ENCODE measurements at places on chromosomes 3 and 15.

- peak; percentile 37 for DNase-seq
These were observed 29.5 kb upstream of the ZNF774 start for GRCh38 chr15:90322538-90322937.

GRCh38 chr3:7630925-7631324 is 770.0 kb downstream of the GRM7 start:
- DNase-seq = no peak

- no peak for DNase-seq
These were observed 1030.9 kb downstream of the NAALADL2 start for GRCh38 chr3:175890066-175890465.

GRCh38 chr15:59039225-59039624 is 51.8 kb downstream of the RNF111 start:
- no peak for DNase-seq

DNA sequence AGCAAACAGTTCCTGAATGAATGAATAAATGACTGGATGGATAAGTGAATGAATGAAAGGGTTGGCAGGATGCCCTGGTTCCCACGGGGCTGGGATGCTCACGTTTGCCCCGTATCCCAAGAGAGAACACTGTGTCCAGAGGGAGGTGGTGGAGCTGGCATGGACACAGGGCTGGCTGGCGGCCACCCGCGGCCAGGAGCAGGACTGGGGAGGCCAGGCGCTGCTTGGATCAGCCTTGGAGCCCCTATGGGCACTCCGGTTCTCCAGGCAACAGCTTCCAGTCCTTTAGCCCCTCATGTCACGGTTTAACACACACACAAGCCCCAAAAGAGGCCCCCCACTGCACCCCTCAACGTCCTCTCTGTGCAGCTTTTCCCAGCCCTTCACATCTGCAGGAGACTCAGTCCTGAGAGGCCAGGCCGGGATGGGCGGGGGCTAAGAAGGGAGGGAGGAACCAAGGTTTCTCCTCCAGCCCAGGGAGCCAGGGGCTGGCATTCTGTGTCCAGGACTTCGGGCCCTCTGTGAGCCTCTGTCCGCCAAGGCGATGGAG is 86.0 kb upstream of the ALDH1L1 start:
- DNase-seq = peak; percentile 40

- no peak for DNase-seq
These were observed 52.9 kb downstream of the LRTM1 start for GRCh38 chr3:54874816-54875556.

DNA sequence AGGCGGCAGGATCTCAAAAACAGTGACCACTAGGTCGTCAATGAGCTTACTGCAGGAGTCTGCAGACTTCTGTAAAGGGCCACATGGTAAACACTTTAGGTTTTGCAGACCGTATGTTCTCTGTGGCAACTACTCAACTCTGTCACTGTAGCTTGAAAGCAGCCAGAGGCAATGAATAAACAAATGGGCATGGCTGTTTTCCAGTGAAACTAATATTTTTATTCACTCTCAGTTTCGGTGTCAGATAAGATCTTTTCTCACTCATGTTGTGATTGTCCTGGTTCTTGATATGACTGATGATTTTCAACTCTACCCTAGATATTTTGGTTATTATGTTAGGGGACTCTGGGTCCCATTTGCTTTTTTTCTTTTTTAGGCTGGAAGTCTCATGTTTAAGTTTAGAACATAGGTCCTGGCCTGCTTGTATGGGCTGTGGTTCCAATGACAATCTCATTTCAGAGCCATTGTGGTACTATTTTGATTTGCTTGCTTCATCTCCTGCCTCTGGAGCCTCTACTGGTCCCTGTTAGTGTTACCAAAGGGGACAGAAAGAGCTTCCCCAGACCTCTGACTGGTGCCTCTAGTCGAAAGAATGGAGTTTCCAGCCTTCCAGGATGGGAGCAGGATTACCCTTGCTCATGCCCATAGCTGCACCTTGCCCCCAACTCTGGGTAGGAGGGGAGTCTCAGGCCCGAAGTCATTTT is 222.0 kb downstream of the STT3B start:
- DNase-seq = no peak

DNA sequence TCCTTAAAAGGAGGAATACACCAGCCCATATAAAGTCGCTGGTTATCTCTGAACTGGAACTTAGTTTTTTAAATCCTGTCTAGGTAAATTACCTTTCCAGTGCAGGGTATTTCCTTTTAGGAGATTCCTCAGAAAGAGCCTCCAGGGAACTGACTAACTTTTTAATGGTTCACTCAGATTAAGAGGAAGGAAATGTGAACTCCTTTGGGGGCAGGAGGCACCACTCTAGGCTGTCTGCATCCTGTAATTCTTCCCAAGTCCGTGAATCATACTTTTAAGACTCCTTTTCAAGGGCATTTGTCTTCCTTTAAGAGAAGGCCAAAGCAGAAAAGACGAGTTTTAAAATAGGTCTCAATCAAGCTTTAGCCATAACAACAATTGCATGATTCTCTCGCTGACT is 871.2 kb upstream of the NR2F2 start:
- DNase-seq = no peak

DNA sequence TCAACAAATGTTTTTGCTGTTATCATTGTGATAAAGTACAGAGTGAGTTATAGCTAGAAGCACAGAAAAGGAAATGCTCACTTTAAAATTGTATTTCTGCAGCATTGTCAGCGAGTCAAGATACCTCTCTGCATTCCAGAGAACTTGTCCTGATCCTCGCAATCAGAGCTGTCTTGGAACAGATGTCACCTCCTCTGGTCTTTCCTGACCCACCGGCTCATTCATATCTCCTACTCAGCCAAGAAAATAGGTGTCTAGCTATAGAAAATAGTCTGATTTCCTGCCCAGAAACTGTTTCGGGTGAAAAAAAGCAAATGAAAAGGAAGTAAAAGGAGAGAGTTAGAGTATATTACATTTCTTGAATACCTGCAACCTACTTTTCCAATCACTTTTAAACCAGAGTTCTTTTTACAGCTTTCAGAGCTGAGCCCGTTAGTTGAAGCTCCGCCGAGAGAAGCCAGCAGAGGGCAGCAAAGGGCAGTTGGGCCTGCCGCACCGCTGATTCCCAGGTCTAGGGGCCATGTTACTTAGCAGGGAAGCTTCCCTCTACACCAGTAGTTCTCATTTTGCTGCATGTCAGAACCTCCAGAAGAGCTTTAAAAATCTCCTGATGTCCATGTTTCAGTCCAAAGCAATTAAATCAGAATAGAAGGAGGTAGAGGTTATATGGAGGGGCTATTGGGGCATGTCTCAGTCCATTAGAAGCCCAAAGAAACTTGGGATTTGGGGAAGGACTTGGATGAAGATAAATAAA is 185.7 kb upstream of the THRB start:
- DNase-seq = peak; percentile 77

- no peak for DNase-seq
These were observed 164.3 kb downstream of the LRRK1 start for GRCh38 chr15:101083336-101084045.

- DNase-seq = no peak
These were observed 44.3 kb upstream of the POLR2M start for GRCh38 chr15:57662091-57662744.

GRCh38 chr15:26893351-26894065 is 26.6 kb downstream of the GABRA5 start:
- no peak for DNase-seq

DNA sequence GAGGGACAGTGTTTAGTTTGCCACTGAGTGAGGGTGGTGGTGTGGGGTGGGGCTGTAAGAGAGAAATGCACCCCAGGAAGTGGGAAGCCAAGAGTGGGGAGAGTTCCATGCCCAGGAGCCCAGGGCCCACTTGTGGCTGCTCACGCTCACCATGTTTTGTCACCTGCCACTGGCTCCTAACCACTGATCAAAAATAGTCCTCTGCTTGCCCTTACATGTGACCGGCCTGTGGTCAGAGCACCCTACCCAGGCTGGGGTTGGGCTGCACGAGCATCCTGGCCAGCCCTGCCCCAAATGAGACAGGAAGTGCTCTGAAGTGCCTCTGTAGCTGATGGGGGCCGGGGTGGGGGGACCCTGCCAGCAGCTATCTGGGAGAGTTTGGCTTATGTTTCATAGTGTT is 216.3 kb downstream of the RPLP1 start:
- DNase-seq = no peak

DNA sequence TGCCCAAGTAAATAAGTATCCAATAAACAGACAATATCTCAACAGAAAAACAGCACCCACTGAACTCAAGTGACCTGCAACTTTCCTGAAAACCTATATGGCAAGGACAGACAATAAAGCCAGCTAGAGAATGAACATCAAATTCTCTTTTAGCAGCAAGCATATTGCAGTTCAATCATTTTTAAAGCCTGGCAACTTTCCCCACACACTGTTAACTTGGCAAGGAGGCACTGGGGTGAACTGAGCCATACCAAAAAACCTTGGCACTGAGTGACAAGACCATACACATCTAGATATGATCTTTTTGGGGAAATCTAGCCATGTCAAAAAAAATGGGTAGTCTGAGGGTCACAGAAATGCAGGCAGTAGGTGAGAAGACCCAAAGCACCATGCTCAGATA is 174.6 kb downstream of the STT3B start:
- DNase-seq = no peak

GRCh38 chr3:1943395-1944118 is 155.1 kb upstream of the CNTN4 start:
- no peak for DNase-seq

DNA sequence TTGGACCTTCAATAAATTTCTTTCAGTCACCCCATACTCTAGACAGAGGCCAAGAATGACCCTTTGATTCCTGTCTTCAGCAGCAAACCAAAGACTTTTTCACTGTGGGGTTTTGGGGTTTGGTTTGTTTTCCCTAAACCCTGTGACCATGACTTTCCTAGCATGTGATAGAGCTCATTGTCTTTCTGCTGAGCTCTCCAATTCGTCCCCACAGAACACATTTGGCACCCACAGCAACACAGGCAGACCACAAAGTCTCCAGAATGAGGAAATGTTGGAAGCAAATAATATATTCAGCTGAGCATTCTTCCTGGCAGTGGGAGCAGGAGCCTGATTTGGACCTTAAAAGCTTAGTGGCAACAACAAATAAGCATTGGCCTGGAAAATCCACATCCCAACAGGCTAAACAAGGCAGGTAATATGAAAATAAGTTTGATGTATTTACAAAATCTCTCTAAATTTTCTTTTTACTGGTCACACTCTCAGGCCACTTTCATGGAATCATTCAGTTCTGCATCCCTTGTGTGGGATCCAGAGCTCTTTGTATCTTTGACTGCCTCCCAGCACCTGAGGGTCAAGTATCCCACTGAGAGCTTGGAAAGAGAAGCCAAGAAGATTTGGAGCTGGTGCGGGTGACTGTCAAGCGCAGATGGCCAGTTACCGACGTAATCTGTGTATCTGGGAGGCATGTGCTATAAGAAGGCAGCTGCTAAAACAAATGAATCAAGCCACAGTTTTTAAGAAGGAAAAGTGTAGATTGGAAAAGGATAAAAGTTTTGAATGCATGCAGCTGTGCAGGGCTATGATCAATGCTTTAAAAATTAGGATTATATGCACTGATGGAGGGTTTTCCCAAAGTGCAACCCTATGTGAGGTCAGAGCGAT is 36.5 kb upstream of the CPB1 start:
- no peak for DNase-seq

DNA sequence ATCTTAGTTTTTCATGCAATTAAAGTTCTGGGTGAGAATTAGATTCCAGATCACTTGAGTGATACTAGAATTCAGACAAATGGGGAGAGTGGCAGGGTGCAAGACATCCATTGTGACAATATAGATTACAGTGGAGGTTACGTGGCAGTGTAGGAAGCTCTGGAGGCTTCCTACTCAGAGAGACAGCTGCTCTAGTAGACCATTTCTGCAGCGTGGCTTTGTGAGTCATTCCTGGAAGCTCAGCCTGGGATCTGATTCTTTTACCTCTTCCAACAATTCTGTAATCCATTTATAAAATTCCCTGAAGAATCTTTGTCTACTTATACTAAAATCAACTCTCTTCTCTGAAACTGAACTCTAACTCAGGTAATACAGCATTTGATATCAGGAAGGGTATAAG is 90.4 kb upstream of the ASB14 start:
- no peak for DNase-seq

DNA sequence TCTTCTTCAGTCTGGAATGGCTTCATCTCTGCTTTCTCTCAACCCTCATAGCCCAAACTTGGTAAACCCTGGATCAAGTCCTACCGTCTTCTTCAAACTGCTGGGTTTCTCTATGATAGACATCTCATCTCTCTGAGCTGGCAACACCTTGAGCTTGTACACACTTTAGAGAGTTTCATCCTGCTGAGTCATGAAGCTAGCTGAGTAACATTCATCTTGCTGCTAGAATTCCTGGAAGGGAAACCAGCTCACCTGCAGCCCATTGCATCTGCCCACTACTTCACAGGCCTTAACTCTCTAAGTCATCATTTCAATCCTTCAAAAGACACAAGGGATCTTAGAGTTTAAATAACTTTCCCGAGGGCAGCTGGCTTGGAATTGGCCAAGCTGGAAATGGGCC is 175.5 kb upstream of the RORA start:
- DNase-seq = no peak

DNA sequence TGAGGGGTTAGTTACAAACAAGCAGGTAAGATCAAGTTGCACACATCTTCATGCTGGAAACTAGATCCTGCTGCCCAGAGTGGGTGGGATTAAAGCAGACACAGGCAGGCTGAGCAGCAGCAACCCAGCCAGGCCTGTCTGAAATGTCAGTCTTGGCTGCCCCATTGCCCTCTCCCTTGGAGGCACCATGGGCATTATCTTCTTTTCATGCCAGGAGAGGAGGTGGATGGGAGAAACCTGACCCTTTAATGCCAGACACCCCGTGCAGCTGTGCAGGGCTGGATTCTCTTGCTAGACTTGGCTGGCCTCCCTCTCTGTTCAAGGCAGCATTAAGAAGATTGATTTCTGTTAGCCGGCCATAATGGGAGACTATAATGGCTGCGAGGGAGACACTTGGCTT is 23.0 kb upstream of the EPHB1 start:
- no peak for DNase-seq

GRCh38 chr3:120203016-120203415 is 82.0 kb downstream of the GPR156 start:
- DNase-seq = no peak

- no peak for DNase-seq
These were observed 24.6 kb downstream of the MNS1 start for GRCh38 chr15:56440214-56440770.

DNA sequence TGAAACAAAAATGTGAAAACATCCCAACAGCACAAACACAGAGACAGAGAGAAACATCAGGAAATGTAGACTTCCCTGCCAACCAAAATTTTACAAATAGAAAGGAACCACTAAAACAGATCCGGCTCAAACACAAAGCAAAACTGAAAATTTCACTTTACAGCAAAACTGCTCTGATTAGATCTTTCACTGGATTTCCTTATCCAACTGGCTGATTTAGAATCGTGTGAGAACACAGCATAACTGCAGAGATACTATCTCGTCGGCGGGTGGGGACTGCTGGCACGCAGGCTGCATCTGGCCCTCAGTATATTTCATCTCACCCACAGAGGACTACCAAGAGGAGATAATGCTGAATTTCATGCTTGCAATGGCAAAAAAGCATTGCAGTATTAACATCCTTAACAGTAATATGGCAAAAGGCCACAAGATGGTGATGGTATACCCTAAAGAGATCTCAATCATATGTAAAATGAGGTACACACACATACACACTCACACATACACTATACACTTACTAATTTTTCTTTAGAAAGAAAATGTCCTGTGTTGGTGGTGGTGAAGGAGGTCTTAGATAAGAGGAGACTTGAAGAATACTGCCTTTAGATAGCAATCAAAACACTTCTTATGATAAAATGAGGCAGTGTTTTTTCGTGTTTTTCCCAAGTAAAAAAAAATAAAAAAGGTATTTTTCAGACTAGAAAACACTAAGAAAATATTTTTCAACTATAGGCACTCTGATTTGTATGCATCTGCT is 10.6 kb upstream of the LEO1 start:
- peak; percentile 61 for DNase-seq

Measured in ascending aorta (tissue), 2 donors.